NCI-H748 treated with DMSO at 0.1 percent for 48 hours (cell line): ENCODE measurements at places on chromosomes 12 and 14.
A peak's percentile ranks its signal among the peaks of the same experiment; 100 is the strongest.

- no peak for DNase-seq
Observed at GRCh38 chr12:43896496-43896895, 60.6 kb downstream of the TMEM117 start.

- no peak for DNase-seq
Observed at GRCh38 chr14:40909906-40910305, 696.8 kb upstream of the LRFN5 start.

GRCh38 chr14:24139272-24139934 is 2.0 kb downstream of the EMC9 start:
- no peak for DNase-seq

DNA sequence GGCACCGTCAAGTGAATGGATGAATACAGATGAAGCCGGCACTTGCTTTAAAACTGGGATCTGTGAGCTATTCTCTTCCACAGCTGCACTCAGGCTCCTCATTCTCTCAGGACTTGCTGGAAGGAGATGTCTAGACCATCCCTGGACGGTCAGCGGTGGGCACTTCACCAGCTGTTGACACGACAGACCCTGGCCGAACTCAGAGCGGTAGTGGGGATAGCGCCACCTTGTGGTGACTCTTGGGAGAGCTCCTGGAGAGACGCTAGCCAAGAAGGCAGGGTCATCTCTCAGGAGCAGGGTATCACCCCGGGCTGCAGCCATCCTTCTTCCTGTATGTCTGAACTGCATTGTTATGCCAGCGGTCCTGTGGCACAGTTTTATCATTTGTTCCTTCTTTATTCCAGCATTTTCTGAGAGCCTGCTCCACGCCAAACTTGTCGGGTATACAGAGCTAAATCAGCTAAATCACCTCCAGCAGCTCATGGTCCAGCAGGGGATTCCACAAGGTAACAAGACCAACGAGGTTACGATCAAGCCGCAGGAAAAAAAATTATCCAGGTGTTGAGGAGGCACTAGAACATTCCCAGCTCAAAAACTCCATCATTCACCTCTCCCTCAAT is 10.0 kb downstream of the WNT1 start:
- peak; percentile 42 for DNase-seq

DNA sequence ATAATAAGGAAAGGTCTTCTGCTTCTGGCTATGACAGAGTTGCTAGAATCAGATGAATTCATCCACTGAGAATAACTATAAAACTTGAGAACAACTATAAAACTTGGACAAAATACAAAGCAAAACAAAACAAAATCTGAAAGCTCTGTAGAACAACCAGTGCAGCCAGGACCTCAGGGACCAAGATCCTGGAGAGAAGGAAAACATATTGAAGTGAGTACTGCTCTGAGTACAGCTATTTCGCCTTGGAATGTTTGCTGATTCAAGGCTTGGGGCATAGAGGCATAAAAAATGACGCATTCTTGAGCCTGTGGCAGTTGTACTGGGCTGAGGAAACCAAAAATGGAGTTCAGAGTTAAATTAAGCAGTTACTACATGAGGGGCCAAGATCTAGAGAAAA is 21.7 kb downstream of the FOXA1 start:
- no peak for DNase-seq

DNA sequence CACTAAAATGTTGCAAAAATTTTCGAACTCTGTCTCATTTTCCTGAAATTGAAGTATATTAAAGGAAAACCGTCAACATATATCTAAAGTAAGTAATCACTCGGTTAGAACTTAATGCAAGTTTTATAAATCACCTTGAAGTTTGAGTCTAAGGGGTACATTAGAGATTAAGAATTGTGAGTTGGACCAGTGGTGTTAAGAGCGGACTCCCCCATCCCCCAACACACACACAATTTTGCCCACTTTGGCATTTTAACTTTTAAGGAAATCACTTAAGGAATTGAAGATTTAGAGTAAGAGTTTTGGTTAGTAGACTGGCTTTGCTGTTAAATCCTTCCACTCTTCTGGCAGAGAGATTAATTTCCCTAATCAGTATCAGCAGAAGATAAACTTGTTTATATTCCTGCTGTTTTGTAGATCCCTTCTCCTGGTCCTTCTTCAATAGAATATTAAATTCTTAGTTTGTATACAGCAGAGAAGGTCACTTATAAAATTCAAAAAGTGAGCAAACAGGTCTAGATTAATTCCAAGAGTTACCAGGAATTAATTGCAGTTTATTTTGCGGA is 1.5 kb downstream of the HIF1A start:
- DNase-seq = no peak

DNA sequence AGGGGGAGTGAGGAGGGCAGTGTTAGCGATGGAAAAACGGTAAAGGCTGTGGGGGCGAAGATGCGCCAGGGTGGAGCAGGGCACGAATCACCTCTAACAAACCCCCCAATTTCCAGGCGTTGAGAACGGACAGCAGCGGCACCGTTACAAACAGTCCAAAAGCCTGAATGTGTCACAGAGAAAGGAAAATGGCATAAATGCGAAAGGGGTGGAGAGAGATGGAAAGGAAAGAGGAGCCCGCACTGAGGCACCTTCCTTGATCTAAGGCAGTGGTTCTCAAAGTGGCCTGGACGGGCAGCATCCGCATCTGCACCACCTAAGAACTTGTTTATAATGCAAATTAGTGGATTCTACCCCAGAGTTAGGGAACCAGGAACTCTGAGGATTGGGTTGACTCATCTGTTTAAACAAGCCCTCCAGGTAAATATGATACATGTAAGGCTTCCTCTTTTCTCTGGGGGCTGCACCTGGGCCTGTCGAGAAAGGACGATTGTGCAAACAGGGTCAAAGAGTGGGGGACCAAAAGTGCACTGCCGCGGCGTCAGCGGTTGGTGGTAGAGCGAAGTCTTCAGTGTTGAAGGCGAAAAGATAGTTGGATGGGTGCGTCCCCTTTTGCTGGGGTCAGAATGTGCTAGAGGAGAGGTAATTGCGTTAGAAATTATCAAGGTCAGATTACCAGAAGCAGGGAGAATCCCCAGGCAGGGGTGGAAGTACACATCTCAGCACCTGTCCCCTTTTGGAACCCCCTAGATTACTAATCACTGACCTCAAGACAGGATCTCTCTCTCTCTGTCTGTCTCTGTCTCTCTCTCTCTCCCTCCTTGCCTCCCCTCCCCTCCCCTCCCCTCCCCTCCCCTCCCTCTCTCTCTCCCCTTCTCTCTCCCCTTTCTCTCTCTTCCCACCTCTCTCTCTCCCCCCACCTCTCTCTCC is 1.3 kb upstream of the KCNH5 start:
- DNase-seq = peak; percentile 76

- no peak for DNase-seq
Observed at GRCh38 chr12:67692966-67693365, 44.4 kb downstream of the DYRK2 start.

DNA sequence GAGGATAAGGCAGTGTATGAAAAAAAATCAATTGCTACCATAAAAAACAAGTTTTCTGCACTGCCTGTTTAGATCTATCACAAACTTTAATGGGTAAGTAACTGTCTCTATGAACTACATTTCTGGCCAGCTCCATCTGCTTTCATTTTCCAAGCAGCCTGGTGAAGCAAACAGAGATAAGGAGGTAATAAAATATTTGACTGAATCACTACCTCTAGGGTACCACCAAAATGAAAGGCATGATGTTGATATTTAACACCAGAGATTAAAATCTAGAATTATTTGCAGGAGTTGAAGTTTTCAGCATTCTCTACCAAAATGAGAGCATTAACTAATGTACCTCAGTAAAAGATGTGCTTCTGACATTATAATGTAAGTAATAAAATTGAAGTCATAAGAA is 863.5 kb upstream of the MGAT4C start:
- no peak for DNase-seq

- no peak for DNase-seq
Observed at GRCh38 chr12:120598674-120599463, 17.7 kb upstream of the POP5 start.

- no peak for DNase-seq
Observed at GRCh38 chr14:41758011-41758665, 151.5 kb downstream of the LRFN5 start.
